Left kidney (tissue), 8 donors: ENCODE measurements at places on chromosomes 1 and 21. TPM values are rescaled to one million over a fixed set of nuclear protein-coding genes. Genes with fewer than 3 reads are reported as not detected.

TRIM45 gene
- 29.5 TPM for polyA plus RNA-seq

VSIG8 gene
- 0.17 TPM for polyA plus RNA-seq

ZNF683 gene
- not detected for polyA plus RNA-seq

SLC44A5 gene
- 16.4 TPM for polyA plus RNA-seq

DHRS3 gene
- 80.7 TPM for polyA plus RNA-seq

DNA sequence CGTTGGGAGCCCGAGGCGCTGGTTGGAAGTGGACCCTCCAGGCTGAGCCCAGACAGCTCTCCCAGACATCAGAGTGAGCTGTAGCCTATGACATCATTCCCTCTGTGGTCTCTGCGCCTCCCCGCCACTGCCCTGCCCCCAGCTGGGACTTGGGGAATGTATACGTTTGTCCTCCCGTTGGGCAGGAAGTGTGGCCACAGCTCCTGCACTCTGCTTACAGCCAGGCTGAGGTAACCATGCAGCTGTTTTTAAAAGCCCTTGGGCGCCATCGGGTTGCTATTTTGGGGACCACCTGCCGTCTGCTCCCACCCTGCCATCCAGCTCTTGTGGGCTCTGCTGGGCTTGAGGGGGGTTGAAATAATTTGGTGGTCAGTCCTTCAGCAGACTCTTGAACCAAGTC lies 7.8 kb downstream of the VASH2 start:
- no peak for DNase-seq

DNA sequence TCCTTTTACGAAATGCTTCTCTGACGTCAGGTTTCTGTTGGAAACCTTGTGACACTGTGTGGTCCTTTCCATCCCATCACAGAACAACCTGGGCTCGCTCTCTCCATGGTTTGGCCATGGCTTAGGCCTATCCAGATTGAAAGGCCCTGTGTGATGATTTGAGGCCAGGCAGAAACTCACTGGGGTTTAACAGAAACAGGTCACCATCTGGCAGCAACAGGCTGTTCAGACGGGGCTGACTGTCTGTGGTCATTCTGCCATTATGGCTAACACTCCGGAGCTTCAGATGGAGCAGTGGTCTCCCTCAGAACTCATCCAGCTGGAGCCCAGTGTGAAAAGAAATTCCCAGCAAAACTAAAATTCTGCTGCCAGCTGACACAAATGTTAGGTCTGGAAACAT lies 9.3 kb downstream of the PLEKHM2 start:
- DNase-seq, result no peak
